T-helper 22 cell (primary cell): ENCODE measurements at places on chromosomes 11 and 22.

DNA sequence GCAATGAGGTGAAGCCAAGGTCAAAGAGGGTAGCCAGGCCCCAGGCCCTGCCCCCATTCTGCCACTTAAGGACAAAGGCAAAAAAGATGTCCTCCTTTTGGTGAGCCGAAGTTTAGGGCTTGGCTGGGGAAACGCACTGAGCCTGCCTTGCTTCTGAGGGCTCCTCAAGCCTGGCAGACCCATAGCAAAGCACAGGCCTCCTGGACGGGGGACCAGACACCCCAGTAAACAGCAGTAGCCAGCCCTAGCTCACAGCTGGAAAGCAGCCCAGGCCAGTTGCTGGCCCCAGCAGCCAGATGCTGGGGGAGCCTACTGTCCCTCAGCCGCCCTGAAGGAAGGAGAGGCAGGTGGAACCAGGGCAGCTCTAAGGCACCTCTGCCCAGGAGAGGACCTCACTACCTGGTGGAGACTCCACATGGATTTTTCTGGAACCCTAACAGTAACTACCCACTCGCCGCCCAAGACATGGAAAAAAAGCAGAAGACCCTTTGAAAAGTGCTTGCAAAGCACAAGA is 3.8 kb upstream of the PYGM start:
- no peak for DNase-seq

DNA sequence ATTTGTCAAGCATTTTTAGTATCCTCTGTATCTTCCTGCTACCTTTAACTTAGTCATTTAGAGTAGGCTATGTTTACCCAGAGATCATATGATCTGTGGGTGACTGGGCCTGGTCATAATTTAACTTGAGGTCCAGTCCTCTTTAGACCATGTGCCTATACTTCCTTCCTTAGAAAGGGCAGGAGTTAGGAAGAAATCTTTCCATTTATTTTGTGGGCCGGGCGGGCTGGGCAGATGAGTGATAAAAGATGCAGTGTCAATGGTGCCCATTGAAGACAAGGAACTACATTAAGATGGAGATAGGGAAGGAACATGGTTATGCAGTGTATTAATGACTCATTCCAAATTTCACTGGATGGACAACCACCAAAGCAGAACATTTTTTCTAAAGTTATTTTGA is 30.9 kb upstream of the PDE3B start:
- no peak for DNase-seq

DNA sequence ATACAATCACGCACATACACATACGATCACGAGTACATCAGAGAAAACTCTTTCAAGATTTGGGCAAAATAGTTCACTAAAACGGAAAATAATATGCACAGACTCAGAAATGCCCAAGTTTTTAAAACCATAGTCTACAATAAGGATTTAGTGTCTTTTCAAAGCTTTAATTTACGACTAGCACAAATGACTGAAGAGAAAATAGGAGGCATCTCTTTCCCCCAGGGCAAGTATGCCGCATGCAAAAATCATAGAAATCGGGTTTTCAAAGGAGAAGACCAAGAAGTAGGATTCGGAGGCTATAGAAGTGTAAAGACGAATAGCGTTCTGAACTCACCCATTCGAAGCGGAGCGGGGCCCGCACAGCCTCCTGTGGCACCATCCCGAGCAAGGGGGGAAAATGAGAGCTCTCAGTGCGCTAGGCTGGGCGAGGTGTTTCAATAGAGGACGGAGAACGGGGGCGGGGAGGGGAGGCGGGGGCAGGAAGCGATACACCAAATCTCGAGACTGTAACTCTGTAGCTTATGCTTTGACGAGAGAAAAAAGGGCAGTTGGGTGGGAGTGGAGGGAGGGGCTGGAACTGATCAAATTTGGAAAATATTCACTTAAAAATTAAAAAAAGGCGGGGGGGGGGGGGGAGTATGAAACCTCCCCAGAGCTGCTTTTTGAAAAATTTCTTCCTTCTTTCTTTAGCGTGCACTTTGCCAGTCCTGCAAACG is 15.8 kb downstream of the BLID start:
- no peak for DNase-seq

GRCh38 chr11:128965485-128965884 is 22.8 kb upstream of the TP53AIP1 start:
- DNase-seq: no peak

GRCh38 chr22:27682437-27682836 is 119.1 kb downstream of the MN1 start:
- DNase-seq: no peak

DNA sequence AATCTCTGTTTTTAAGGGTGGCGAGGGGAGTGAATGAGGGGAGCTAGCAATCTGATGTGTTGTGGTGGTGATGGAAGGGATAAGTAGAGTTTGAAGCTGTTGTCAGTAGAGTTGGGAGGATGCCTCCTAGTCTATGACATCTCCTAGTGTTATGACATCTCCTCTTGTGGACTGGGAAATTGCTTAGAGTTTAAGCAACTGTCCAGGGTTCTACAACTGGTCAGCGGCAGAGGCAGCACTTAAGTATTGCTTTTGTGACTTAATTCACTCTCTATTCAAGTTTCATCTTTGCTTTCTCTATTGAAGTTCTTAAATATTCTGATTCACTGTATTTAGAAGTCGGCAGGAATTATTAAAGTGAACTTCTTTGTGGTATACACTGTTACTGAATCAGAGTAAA is 13.8 kb downstream of the BMAL1 start:
- no peak for DNase-seq

GRCh38 chr22:49192180-49192856 is 635.4 kb downstream of the BRD1 start:
- DNase-seq: no peak

- no peak for DNase-seq
These were observed 25.5 kb downstream of the SLC5A12 start for GRCh38 chr11:26696330-26696729.

GRCh38 chr11:23364076-23364475 is 503.8 kb upstream of the CCDC179 start:
- no peak for DNase-seq

GRCh38 chr22:37565830-37566229 is 5.5 kb downstream of the CDC42EP1 start:
- no peak for DNase-seq

DNA sequence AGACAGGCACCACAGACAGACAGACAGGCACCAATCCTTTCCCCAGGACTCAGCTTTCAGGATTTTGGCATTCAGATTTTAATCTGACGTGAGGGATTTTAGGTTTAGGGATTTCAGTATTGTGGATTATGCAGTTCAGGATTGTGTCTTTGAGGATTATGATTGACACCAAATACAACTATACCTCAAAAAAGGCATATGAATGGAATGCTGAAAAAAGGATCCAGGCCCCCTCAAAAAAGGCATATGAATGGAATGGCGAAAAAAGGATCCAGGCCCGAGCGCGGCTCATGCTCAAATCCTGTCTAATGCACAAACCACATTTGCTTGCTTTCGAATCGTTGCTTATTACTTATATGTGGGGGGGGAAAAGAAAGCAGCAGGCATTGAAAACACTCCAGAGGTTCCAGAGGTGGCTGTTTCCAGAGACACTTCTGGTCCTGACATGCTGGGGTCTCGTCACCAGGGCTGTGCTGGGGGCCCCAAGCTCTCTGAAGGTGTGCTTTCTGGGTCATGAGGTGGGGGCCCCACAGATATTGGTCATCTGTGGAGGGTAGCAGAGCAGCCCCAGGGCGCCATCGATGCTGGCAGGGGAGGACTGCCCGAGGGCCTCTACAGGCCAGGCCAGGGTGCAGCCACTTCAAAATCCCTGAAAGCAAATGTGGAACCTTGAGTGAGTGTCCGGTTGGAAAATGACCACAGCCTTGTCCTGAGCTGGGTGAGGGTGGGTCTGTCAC is 16.8 kb upstream of the OSBPL5 start:
- DNase-seq: no peak

DNA sequence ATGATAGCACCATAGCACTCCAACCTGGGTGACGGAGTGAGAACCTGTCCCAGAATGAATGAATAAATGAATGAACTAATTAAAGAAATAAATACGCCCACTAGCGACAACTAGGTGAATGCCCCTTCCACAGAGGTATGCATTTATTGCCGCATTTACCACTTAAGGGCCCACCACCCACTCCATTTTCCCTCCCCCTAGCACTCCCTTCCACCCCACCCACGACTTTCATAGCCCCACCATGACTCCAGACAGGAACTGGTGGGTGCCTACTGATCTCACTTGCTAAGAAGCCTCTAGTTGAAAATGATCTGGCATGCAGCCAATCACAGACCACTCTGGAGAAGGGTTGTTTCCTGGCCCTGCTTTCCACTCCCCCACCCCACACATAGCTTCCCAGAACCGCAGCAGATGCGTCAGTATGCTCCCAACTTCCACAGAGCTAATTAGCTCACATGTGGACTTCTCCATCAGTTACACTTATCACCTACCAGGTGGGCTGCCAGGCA is 167.6 kb downstream of the WT1 start:
- DNase-seq: no peak

- peak; percentile 55 for DNase-seq
These were observed 5.6 kb upstream of the APOBEC3H start for GRCh38 chr22:39091126-39092081.

DNA sequence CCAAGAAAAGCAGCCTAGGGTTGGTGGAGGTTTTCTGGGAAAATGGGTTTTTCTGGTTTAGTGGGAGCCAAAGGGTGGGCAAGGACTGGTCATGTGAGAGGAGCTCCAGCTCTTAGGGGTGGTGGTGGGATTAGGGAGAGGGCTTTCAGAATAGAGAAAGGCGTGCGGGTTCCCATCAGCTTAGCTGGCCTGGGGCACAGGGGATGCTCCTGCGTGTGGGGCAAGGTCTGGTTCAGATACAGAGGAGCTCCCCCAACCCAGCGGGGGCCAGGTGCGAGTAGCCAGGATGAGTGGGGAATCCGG is 644 bp downstream of the TMEM134 start:
- no peak for DNase-seq

GRCh38 chr11:130279989-130280388 is 34.7 kb downstream of the ZBTB44 start:
- DNase-seq: no peak

GRCh38 chr11:12430351-12430750 is 53.0 kb downstream of the PARVA start:
- DNase-seq: no peak

DNA sequence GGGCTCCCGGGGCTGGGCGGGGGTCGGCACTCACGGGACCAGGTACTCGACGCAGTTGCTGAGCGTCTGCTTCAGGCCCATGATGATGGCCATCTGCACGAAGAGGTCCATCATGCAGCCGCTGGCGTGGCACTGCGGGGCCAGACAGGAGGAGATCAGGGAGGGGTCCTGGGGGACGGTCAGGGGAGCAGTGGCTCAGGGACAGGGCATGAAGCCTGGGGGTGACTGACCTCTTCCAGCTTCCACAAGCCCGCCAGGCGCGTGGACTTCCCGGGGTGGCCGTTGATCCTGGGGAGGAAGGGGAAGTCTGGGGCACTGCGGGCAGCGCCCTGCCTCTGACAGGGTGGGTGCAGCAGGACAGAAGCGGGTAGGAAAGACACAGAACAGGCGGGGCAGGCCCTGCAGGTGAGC is 6.1 kb upstream of the SIGIRR start:
- DNase-seq: no peak

DNA sequence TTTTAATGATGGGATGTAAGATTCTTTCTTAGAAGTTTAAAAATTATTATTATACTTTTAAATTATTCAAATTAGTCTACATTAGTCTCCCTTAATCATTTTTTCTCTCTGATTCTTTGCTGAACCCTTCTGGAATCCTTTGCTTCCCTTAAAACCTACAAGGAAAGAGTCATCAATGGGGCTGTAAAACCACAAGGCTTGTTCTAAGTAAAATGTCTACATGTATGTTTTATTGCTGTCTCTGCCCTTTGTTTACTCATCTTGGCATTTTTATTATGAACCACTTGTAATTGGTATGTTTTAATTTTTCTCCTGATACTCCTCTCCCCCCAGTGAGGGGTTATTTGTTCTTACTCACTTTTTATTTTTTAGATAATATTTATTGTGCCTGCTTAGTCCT is 27.4 kb downstream of the FAR1 start:
- DNase-seq: no peak

- no peak for DNase-seq
These were observed 9.9 kb upstream of the EIF4G2 start for GRCh38 chr11:10818594-10818993.

DNA sequence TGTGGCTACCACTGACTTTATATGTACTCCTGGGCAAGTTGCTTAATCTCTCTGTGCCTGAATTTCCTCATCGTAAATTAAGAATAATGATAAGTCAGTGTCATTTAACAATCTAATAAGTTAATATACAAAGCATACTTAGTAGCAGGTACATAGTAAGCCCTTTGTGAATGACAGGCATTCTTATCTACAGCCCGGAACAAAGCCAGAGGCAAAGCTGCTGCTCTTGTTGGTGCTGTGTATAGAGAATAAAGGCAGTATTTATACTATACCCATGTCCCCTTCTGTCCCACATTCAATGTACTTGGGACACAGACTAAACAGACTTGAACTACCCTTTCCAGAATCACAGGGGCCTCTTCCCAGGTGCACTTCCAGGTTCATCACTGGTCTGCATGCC is 229.7 kb upstream of the NCAM1 start:
- no peak for DNase-seq

DNA sequence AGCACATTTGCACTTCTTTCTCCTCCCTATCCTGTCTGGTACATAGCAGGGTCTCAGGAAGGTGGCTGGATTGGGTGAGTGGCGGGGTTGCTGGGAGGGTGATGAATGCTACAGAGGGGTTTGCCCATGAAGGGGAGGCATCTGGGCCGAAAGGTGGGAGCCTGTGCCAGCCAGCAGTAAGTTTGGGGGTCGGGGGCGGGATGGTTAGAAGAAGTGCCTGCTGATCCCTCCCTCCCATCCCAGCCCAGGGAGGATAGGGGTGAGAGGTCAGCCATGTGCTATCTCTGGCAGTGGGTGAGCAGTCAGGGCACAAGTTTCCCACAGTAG is 2.8 kb downstream of the CD82 start:
- DNase-seq: no peak
